ENCODE measurements at places on chromosomes 16 and 17.

DNA sequence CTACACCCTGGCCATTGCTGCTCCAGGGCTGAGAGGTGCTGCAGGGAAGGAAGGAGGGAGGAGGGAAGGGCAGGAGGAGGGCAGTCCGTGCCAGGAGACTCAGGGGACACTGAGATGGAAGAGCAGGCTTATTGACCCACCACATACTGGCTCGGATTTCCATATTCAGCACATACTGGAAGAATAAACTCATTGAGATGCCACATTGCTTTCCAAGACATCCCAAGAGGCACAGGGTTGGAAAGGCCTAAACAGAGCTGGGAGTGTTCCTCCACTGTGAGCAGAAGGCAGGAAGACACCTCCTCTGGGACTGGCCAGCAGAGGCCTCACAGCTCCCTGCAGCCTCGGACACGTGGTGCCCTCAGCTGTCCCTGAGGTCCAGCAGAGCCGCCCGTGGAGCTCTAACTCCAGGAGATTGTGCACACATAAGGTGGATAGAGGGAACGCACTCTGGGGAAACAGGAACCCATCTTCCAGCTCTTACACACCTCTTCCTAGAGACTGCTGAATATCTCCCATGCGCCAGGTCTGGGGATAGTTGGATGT lies 17.4 kb downstream of the CCDC182 start:
- DNase-seq, result no peak

GRCh38 chr17:80034791-80035686 lies 633 bp downstream of the TBC1D16 start:
- DNase-seq, result no peak

DNA sequence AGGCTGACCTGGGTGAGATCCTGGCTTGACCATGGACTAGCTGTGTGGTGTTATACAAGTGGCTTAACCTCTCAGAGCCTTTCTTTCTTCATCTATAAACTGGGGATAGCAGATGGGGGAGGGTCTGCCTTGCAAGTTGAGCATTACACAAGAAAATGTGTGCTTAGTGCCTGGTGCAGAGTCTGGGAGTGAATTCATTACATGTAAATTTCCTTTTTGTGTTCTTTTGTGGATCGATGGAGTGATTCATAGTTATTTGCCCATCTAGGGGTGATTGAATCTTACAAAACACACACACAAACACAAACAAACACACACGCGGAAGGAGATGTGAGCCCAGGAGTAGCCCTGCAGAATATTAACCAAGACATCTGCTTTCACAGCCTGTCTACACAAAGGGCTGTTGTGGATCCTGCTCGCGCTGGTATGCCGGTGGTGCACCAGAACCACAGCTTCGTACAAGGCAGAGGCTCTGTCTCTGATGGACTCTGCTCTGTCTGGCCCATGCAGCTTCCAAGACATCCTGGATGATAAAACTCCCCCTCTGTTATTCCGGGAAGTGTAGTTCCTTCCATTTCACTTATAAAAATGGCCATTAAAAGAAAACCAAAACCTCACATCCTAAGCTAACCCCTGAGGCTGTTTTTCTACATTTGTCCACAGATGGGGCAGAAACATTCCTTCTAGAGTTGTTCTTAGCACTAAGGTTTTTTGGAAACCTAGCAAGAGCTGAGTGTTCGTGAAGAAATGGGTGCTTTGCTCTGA lies 86.1 kb downstream of the UTP18 start:
- DNase-seq, result no peak

- no peak for DNase-seq
Observed at GRCh38 chr17:29240477-29240876, 6.2 kb upstream of the CRYBA1 start.

DNA sequence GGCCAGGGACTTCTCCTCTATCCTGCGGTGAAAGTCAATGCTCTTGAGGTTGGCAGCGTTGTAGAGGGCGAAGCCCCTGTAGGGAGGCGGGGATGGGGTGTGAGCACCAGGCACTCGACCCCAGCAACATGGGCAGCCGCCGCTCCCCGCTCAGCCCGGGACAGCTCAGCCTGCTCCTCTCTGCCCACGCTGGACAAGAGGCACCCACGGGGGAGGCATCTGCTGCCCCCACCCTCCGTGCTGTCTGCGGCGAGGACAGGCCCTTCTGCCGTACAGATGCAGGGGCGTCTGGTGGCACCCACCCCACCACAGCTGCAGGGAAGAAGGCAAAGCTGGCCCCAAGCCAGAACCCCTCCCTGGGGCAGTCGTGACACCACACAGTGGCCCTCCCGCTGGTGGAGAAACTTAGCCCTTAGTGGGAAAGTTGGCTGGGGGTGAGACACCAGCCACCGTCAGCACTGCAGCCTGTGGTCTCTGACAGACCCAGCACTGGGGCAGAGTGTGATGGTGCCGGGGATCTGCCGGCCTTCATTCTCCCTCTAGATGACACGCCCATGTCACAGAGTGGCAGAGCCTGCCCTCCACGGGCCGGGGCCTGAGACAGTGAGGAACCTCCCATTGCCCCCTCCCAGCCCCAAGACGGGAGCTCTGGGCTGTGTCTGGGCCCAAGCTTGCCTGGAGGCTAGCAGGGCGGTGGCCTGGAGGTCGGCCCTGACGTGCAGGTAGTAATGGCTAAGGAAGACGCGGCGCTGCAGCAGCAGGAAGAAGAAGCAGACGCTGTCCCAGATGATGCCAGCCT lies 19.5 kb downstream of the CTU2 start:
- no peak for DNase-seq

Data from ecto neural progenitor cell (in vitro differentiated cells).